Right lobe of liver (tissue), 6 donors: ENCODE measurements at places on chromosomes 5 and 9. TPM values are rescaled to one million over a fixed set of nuclear protein-coding genes. Genes with fewer than 3 reads are reported as not detected.

PCDHA8 gene
- not detected for total RNA-seq

- peak; percentile 24 for DNase-seq
These were observed 48.6 kb upstream of the TLE1 start for GRCh38 chr9:81737871-81738507.

GRCh38 chr5:35436400-35437057, 181.1 kb upstream of the SPEF2 start:
- no peak for DNase-seq

ST8SIA4 gene
- 1.2 TPM for total RNA-seq

- DNase-seq: no peak
These were observed 202.1 kb downstream of the MED10 start for GRCh38 chr5:6176102-6176693.

S100Z gene
- not detected for total RNA-seq

SPATA9 gene
- 0.55 TPM for total RNA-seq

- no peak for DNase-seq
These were observed 100.8 kb upstream of the TLE4 start for GRCh38 chr9:79470954-79471353.

DNA sequence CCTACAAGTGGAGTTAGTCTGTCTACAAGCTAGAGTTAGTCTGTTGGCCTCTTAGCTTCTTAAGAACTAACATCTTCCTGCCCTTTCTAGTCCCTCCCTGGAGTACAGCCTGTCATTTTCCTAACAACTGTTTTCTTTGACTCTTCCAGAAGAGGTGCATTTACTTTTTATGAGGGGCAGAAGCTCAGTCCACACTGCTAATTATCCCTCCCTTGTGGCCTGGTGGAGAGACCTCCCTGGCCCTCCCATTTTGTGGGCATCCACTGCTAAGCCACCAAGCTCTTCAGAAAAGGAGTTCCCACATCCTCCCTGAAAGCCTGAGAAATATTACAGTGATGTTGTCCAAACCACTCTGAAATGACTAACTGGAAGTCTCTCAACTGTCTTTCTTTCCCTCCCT, 8.0 kb downstream of the MAP1B start:
- DNase-seq: no peak

SH2D3C gene
- total RNA-seq: 2.0 TPM

DNA sequence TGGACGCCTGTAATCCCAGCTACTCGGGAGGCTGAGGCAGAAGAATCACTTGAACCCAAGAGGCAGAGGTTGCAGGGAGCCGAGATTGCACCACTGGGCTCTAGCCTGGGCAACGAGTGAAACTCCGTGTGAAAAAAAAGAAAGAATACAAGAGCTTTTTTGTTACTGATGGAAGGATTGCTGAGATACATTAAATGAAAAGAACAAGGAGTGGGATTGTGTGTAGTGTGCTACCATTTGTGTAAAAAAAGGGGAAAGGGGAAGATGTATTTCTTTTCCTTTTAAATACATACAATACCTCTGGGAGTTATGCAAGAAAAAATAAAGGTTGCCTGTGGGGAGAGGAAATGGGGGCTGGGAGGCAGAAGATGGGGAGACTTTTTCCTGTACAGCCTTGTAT, 14.7 kb upstream of the GARNL3 start:
- DNase-seq: no peak

SAP30L gene
- 22.2 TPM for total RNA-seq

DNA sequence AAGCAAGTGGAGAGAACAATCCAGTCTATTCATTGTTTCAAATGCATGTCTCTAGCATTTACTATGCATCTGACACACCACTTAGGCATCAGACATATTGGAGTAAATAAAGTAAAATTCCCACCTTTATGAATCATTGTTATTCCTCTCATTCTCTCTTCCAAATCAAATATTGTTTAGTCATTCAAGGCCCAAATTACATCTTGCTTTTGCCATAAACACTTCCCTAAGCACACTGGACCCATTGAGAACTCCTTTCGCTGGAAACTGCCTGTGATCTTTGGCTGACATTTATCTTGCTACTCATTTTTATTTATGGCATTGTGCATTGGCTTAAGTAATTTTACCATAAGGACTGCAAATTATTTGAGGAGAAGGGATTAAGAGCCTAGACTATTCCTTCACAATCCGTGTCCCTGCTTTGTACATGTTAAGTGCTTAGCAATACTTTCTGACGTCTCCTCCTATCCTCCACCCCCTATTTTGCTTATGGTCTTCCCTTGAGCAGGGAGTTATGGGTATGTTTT, 7.4 kb downstream of the C5orf46 start:
- no peak for DNase-seq

- DNase-seq: no peak
These were observed 52.9 kb upstream of the VLDLR start for GRCh38 chr9:2568689-2569088.

IFNA7 gene
- total RNA-seq: not detected

DNA sequence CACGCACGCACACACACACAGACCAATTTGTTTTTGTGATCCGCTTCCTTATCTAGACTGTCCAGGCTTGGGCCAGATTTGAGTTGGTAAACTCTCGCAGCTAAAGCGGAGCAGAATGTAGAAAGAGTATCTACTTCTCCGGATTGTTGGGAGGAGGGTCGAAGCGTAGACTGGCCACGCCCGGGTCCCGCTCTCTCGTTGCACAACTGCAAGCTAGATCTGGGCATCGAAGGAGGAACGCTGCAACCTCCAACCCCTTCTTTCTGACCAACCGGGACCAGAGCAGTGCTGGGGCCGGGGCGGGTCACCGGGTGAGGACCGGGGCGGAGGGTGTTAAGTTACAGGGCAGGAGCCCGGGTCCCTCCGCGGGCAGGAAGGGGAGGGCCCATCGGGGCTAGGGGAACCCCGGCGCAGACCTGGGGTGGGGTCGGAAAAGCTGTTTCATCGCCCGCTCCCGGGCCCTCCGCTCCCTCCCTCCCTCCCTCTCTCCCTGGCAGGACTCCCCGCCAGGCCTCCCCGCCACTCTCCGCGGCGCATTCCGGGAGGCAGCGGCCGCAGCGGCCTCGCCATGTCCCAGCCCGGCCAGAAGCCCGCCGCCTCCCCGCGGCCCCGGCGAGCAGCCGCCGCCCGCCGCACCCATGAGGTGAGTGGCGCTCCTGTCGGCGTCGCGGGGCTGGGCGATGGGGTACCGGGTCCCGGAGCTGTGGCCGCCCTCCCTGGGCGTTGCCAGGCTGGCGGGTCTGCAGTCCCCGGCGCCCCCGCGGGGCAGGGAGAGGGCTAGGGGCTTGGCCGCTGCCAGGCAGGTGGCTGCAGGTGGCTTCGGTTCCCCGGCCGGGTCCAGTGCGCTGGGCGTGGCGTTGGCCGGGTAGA, at the start of gene CAST:
CAST (plus strand) TSS at position 522 of the 870 bp plus-strand sequence; CDS start at position 569, 47 bp downstream.
- peak; percentile 95 for DNase-seq

OR1Q1 gene
- not detected for total RNA-seq

- no peak for DNase-seq
These were observed 85.0 kb upstream of the HRH2 start for GRCh38 chr5:175572886-175573285.

- no peak for DNase-seq
These were observed 22.2 kb upstream of the GFPT2 start for GRCh38 chr5:180375291-180375690.

GABRA1 gene
- total RNA-seq: not detected

DNA sequence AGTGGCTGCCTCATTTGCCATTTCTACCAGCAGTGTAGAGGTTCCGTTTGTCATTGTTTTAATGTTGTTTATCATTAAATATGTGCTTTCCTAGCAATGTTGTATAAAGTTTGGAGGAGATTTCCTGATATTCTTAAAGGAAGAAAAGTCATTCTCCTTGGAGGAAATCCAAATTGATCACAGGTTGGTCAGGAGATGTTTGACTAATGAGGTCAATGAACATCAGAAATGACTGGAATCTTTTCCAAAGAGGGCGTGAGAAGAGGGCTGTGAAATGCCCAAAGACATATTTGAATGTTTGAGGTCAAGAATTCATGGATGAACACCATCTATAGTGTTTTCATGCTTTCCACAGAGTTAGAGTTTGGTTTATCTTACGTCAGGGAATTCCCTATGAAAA, 471.3 kb downstream of the MAT2B start:
- DNase-seq: no peak

PCDHB9 gene
- 0.07 TPM for total RNA-seq

GRCh38 chr9:98007251-98007928, 24.2 kb downstream of the ANP32B start:
- DNase-seq: no peak

- DNase-seq: no peak
These were observed 25.6 kb downstream of the TGFBI start for GRCh38 chr5:136054142-136055019.

DNA sequence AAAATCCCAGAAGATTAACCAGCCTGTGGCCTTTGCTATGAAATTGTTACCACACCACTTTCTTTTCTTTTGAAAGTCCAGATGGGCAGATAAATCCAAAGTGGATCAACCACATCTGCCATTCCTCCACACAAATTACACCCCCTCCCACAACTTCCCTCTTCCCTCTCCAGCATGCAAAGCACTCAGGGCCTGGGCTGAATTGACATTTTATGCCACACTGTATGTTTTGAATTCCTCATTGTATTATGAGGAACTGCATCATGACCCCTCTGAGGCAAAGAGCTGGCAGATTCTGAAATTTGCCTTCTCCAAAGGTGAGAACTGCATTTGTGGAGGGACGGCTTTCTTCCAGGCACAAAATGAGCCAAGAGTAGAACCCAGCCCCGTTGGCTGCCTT, 589.2 kb upstream of the KLF4 start:
- DNase-seq: no peak

- DNase-seq: no peak
These were observed at the start of gene CAPSL for GRCh38 chr5:35938568-35939227. Gene CAPSL (minus strand): TSS chr5:35938622. CDS start chr5:35921120, 17,502 bp downstream.

PFN3 gene
- not detected for total RNA-seq

DNA sequence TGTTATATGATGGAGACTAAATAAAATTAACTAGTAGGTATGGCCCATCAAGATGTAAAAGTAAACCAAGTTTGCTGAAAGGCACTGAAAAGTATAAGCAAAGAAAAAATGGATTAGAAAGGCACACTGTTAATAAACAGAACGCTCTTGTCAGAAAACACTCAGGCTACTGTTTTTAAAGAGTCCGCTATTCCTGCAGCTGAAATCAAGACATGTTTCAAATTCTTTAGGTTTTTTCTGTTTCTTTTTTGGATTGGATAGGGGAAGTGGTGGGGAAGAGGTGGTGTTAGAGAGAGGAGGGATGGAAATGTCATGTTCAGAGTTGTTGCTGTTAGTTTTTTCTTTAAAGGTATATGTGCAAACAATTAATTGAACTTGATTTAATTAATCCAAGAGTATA, 17.5 kb downstream of the OSTF1 start:
- DNase-seq: no peak

DNA sequence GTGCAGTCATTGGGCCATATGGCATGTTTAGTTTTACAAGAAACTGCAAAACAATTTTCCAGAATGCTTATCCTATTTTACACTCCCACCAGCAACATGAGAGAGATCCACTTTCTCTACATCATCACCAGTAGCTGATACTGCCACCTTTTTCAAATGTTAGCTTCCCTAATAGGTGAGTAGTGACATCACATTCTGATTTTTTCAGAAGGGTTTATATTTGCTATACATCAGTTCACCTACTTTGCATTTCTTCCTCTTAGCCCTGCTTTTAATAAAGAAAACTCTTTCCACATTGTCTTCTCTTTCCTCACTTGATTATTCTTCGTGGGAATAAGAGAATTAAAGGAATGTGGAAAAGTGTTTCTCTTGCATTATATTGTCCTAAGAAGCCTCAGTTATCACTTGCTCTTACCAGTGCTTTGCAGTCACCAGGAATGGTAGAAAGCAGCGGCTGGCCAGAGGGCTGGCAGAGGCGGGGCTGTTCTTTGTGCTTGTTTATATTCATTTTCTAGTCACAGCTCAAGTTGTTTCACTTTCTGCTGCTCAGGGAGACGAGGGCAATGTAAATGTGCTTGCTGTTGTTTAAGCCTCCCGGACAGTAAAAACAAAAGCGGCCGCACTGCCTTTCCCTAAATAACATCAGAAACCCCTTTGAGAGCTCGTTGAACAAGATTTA, 164.8 kb downstream of the HSD17B3 start:
- DNase-seq: no peak

SQSTM1 gene
- 1,102 TPM for total RNA-seq
